ENCODE measurements at places on chromosomes 5 and 9.

DNA sequence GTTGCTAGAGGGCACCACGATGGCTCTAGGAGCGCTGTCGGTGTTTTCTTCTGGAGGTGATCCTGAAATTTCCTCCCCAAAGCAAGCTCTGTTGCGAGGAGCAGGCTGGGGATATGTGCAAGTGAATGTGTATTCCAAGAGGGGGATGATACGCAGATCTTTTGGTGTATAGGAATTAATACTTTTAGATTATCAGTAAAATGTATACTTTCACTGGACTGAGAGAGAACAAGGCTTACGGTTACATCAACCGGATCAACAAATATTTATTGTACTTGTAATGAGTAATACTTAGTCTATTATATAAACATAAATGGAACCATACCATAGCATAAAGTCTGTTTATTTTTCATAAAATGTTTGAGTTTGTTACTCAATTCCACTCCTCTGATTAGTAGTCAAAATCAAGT is 632 bp upstream of the PRKAA1 start:
- no peak for DNase-seq

GRCh38 chr9:130423272-130423671 is 21.5 kb upstream of the ASS1 start:
- DNase-seq = no peak

DNA sequence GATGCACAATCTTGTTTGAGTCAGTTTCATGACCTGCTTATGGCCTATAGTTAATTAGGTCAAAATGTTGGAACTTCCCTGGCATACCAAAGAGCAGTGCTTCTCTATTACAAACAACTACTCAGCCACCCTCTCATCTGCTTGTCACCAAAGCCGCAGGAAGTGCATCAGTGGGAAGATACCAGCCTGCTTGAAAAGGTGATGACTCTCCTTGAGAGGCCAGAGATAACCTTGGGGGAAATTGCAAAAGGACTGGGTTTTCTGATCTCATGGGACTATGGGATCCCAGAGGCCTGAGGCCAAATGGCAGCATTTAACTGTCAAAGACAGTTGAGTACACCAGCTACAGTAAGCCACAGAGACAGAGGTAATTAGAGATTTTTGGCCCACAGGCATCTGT is 69.9 kb downstream of the C9orf57 start:
- DNase-seq = no peak

DNA sequence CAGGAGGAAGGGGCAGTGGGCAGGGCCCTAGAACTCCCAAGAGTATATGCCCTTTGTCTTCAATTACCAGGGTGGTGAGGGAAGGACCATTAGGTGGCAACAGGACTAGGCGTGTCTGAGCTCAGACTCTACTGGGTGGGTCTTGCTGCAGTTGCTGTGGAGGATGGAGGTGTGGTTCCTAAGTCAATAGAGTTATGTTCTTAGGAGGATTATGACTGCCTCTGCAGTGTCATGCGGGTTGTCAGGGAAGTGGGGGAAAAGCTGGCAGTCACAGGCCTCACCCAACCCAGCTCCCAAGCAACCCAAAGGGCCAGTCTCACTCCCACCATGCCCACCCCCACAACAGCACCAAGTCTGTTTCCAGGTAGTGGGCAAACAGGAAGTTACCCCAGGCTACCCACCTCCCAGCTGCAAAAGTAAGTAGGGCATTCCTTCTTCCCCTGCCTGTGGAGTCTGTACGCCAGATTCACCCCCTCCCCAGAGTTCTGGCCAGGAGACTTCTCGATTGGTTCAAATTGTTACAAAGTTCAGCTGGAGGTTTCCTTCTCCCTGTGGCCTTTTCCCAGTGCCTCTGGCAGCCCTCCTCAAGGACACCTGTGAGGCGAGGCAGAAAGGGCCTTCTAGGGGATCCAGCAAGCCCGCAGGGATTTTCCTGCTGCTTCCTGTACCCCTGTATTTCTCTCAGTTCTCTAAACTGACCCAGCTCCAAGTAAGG is 145.3 kb downstream of the HINT1 start:
- no peak for DNase-seq
